ENCODE measurements at places on chromosomes 13 and 19.

DNA sequence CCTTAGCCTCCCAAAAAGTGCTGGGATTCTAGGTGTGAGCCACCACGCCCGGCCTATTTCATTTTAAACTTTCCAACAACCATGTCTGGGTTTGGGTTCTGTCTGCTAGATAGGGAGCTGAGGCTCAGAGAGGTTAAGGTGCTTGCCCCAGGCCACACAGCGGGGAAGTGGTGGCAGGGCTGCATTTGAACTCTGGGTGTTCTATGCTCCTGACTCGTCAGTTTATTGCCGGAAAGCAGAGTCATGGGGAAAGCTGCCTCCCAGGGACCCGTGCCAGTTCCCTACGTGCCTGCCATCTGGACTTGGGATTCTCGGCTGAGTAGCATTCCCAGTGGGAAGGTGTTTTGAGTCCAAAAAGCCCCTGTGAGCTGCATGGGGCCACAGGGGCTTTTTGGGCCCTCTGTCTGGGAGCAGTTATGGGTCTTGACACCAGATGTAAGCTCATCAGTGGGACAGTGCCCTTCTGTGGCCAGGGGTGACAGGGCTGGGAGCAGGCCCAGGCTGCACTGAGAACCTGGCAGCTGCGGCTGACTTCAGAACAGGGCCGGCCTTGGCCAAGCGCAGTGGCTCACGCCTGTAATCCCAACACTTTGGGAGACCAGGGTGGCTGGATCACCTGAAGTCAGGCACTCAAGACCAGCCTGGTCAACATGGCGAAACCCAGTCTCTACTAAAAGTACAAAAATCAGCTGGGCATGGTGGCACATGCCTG, 10.9 kb downstream of the RFX1 start:
- DNase-seq = peak; percentile 31

DNA sequence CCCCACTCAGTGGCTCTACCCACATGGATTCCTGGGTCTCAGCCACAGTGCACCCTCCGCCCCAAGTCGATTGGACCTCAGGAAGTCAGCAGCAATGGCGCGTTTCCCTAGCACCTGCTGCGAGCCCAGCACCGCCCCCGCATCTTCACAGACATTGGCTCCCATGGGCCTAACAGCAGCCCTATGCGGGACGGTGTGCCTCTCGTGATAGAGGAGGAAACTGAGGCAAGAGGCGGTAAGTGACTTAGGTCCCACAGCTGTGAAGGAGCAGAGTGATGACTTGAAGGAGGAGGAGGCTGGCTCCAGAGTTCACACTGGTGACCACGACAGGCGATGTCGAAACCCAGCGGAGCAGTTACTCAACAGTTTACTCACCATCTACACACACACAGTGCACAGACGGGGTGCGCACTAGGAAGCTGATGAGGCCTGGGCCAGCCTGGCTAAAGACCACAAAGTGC, 104.5 kb upstream of the SOX1 start:
- no peak for DNase-seq

DNA sequence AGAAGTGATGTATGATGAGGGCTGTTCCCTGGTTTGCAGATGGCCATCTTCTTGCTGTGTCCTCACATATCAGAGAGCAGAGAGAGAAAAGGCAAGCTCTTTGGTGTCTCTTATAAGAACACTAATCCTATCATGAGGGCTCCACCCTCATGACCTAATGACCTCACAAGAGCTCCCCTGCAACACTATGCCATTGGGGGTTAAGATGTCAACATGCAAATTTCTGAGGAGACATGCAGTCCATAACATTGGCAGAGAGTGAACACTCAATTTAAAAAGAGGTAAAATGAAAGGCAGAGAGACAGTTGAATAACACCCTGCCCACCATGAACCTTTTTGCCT, 10.9 kb downstream of the FAM187B start:
- no peak for DNase-seq

DNA sequence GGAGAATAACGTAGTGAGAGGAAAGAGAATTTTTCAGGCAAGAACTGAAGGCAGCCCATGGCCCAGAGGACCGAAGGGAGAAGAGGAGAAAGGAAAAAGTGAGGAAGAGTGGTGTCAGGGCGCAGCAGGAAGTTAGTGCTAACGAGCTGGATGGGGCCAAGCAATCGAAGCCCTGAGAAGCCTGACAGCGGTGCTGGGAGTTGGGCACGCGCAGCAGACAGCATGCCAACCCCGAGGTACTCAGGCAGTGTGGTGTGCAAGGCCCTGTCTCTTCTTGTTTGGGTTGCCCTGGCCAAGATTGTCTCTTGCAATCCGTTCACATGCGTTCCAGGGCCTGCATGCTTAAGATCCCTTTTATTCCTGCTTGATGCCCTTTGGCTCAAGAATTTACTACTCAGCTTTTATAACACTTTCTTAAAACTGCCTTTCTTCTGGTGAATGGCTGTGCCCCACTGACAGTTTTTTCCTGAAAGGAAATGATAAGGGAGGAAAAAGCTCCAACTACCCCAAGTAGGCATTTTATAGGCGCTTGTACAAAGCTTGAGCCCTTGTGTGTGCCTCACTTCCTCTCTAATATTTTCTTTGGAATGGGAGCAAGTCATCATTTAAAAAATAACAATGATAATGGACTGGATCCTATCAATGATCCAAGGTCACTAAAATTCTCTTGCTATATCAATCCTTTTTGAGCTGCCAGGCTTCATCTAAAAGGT, 115.4 kb downstream of the FLT1 start:
- no peak for DNase-seq

GRCh38 chr13:100364591-100364990, 224.0 kb downstream of the GGACT start:
- DNase-seq = no peak

- no peak for DNase-seq
Observed at GRCh38 chr19:29528946-29529645, 3.3 kb downstream of the VSTM2B start.

GRCh38 chr19:22619932-22620331, 14.2 kb upstream of the ZNF492 start:
- no peak for DNase-seq

GRCh38 chr13:83232626-83233025, 649.6 kb downstream of the SLITRK1 start:
- DNase-seq = peak; percentile 36

- no peak for DNase-seq
Observed at GRCh38 chr13:29957320-29957719, 106.9 kb upstream of the UBL3 start.

- DNase-seq = peak; percentile 94
Observed at GRCh38 chr13:44237276-44237767, 136.3 kb upstream of the SERP2 start.

GRCh38 chr13:45207319-45207718, 6.5 kb upstream of the KCTD4 start:
- DNase-seq = no peak

DNA sequence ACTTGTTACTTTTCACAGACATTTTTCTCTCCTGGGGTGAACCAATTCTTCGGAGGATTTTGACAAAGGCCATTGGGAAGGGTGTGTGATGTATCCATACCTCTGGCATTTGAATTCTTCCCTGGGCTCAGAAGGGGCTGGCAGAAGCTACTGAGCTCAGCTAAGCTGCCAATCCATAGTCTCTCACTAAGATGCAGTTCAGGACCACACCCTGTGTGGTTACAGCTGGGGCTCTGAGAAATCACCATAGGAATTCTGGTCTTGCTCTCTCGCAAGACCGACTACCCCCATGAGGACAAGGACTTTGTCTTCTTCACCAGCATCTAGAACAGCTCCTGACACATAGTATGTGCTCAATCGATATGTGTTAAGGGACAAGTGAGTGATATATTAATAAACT, 6.0 kb downstream of the C13orf42 start:
- peak; percentile 11 for DNase-seq

- DNase-seq = no peak
Observed at GRCh38 chr19:15292847-15293582, 39.3 kb downstream of the BRD4 start.

DNA sequence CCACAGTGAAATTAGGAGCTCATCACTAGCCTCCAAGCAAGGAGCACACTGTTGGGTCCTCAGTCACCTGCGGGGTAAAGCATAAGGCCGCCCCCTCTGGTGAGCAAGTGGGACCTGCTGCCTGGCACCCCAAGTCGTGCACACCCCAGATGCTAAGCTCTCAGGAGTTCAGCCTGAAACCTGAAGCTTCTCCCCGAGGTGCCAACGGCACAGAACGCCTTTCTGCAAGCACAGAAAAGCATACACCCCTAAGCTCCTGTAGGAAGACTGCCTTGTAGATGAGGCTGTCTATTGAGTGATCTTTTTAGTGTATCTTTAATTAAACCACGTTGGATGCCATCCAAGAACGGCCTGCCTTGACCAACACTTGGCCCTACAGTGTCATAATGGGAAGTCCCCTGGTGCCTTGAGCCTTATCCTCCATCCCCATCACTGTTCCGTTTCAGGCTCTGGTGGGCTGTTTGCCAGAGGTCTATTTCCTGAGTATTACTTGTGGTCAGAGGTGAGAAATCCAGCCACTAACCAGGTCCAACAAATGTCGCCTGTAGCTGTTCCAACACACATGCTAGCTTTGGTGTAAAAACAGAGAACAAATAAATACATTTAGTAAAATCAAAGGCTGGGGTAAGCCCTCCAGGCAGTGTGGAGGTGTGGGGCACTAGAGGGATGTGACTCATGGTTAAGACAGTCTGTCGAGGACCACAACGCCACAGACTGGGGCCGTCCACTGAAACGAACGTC, 44.8 kb downstream of the C13orf42 start:
- DNase-seq = no peak

DNA sequence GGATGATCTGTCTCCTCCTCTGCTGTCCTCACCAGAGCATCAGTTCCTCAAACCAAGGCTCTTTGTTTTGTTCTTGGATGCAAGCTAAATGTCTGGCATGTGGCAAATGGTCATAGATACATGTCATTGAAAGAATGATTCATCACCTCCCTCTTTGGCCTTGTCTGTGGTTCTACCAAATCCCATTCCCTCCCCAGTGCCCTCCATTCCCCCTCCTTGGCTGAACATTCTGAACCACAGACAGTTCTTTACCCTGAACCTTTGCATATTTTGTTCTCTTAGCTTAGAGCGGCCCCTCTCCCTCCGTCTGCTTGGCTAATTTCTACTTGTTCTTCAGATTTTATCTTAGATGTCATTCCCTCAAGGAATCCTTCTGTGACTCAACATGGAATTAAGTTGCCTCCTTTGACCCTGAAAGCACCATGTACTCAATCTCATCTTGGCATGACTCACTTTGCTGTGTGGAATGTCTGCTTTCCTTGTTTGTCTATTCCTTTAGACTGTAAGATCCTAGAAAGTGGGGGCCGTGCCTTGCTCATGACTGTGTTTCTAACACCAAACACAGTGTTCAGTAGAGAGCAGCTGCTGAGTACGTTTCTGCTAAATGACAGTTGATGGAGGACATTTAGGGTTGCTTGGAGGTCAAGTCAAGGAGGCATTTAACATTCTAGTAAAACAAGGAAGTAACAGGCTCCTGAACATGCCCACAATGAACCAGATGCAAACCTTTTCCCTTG, 8.1 kb downstream of the ALOX5AP start:
- peak; percentile 100 for DNase-seq

- DNase-seq = no peak
Observed at GRCh38 chr19:16593181-16593580, 21.0 kb upstream of the SLC35E1 start.

GRCh38 chr19:6723738-6724137, 3.3 kb upstream of the C3 start:
- DNase-seq = no peak

DNA sequence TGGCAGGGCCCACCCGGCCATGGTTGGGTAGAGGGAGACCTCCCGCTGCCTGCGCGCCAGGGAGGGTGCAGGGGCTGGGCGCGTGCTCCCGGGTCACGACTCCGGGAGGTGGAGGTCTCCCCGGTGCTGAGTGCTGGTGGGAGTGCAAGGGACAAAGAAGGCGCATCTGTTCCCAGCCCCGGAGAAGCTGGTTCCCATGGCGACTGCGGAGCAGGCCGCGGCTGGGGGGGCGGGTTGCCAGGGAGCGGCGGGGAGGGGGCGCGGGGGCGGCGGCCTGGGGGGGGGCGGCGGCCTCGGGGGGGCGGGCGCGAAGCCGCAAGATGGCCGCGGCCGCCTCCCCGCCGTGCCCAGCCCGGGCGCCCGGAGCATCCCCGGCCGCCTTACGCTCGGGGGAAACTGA, 1.2 kb downstream of the CBARP start:
- no peak for DNase-seq

- DNase-seq = no peak
Observed at GRCh38 chr19:15431396-15432017, 12.7 kb upstream of the AKAP8L start.

DNA sequence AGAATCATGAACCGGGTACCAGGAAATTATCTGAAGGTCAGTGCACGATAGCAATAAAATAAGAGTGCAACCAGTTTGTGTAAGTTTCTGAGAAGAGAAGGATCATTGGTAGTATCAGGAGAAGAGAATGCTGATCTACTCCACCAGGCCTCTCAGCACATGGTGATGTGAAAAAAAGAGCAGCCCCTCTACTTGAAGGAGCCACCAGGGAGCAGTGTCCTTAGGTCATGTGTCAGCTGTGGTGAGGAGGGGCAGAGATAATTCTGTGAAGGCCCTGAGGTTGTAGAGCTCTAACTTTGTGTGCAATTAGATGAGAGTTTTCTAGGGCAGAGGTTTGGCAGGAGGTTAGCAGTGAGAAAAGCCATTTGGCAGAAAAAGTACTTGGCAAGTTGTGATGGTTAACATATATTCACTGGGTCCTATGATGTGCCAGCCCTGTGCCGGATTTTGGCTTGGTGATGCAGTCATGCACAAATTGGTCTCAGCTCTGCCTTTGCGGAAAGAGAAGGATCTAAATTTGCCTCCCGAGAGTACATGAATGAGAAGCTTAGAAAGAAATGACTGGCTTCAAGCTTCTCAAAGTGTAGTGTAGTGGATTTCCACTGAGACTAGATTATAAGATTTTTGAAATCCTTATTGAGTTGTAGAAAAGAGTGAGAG, 19.2 kb upstream of the ZC3H13 start:
- no peak for DNase-seq

GRCh38 chr13:111120913-111121312, 5.8 kb downstream of the ARHGEF7 start:
- DNase-seq = no peak

DNA sequence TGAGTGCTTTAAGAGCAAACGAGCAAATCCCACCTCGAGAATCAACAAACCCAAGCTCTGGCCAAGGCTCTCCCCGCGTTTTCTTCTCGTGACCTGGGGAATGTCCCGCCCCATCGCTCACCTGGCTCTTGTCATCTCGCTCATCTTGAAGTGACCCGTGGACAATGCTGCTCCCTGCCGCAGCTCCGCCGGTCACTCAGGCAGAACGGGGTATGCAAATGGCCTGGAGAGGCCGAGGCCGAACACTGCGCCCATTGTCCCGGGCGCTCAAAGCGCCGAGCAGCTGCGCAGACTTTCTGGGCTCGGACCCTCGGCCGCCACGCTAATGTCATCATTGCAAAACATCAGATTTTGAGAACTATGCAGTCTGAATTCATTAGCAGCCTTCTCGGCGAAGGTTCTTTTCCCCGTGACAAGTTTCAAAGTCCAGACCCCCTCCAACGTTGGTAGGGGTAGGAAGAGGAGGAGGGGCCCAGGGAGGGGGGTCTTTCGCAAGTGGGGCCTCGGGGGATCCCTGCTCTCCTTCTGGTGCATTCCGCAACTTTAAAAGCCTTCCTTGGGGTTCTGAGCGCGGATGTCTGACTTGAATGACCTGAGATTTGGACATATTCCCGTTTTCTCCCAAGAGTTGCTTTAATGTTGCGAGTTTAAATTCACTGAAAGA, 39.7 kb downstream of the SOX1 start:
- DNase-seq = no peak

GRCh38 chr19:17020385-17020784, 6.2 kb downstream of the CPAMD8 start:
- no peak for DNase-seq
